ENCODE measurements at places on chromosomes 2 and 18.
A peak's percentile ranks its signal among the peaks of the same experiment; 100 is the strongest.

GRCh38 chr18:45793264-45793965, 32.1 kb upstream of the SIGLEC15 start:
- H3K27ac ChIP-seq = no peak overlapping the region
- H3K36me3 ChIP-seq = no peaks in the 10 kb centered on the region
- H3K4me1 ChIP-seq = no peaks in the 10 kb centered on the region
- no peak for DNase-seq

- H3K4me3 ChIP-seq = no peak overlapping the region
- no peak for DNase-seq
- no peak overlapping the region for H3K27ac ChIP-seq
Observed at GRCh38 chr2:167825664-167826063, 421.7 kb downstream of the STK39 start.

DNA sequence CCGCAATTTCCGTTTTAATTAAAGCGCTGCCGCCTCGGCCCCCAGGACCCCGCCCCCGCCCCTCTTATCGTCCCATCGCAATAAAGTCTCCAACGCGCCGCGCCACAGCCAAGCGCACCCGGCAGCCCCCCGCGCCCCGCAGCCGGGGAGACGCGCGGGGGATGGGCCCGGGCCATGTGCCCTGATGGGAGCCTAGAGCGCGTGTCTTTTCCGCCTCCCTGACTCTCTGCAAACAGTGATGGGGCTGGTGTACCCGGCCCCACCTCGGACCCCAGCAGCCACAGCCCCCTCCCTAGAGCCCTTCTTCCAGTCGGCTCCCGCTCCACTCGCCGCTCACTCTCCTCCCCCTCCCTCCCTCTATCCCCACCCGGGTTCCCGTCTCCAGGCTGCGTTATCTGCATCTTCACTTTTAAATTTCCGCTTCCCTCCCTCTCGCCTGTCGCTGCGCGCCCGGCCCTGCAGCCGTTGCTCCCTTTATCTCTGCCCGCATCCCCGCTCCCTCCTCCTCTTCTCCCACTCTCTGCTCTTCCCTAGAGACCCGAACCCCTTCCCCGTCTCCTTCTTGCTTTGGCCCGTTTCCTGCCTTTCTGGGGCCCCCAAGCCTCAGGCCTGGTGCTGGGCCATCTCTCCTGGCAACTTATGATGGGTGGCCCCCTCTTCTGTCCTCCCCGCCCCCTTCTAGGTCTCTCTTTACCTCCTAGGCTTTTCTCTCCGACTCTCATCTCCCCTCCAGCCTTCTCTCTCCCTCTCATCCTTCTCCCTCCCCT, 524 bp upstream of the FEV start:
- H3K4me1 ChIP-seq = no peaks in the 10 kb centered on the region
- H3K27ac ChIP-seq = no peak overlapping the region
- peak overlapping the region; percentile 2 for H3K4me3 ChIP-seq
- DNase-seq = no peak
- H3K36me3 ChIP-seq = no peaks in the 10 kb centered on the region

GRCh38 chr2:152359573-152360363, 24.8 kb downstream of the FMNL2 start:
- DNase-seq = no peak
- H3K4me1 ChIP-seq = no peaks in the 10 kb centered on the region
- H3K27me3 ChIP-seq = no peaks in the 10 kb centered on the region
- H3K4me3 ChIP-seq = no peak overlapping the region

DNA sequence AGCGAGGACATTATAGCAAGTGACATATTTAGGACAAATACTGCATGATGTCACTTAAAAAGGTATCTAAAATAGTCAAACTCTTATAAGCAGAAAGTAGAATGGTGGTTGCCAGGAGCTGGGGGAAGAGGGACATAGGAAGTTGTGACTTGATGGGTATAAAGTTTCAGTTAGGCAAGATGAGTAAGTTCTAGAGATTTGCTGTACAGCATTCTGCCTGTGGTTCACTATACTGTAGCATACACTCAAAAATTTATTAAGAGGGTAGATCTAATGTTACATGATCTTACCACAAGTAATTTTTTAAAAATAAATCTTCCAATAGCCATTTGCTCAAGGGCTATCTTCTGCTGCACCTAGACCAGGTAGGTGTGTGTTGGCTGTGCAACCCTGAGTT, 78.1 kb upstream of the NPAS2 start:
- no peaks in the 10 kb centered on the region for H3K36me3 ChIP-seq
- H3K4me1 ChIP-seq = no peaks in the 10 kb centered on the region
- no peak overlapping the region for H3K27ac ChIP-seq
- no peaks in the 10 kb centered on the region for H3K27me3 ChIP-seq
- H3K4me3 ChIP-seq = no peak overlapping the region
- no peak for DNase-seq

GRCh38 chr2:183543731-183544130, 419.5 kb downstream of the NUP35 start:
- no peaks in the 10 kb centered on the region for H3K27me3 ChIP-seq
- no peaks in the 10 kb centered on the region for H3K36me3 ChIP-seq
- H3K4me3 ChIP-seq = no peak overlapping the region
- no peak overlapping the region for H3K27ac ChIP-seq

All from H1 (cell line).